Activated T-cell treated with anti-CD3 and anti-CD28 coated beads for 48 hours (primary cell): ENCODE measurements at places on chromosomes 16 and 17.

DNA sequence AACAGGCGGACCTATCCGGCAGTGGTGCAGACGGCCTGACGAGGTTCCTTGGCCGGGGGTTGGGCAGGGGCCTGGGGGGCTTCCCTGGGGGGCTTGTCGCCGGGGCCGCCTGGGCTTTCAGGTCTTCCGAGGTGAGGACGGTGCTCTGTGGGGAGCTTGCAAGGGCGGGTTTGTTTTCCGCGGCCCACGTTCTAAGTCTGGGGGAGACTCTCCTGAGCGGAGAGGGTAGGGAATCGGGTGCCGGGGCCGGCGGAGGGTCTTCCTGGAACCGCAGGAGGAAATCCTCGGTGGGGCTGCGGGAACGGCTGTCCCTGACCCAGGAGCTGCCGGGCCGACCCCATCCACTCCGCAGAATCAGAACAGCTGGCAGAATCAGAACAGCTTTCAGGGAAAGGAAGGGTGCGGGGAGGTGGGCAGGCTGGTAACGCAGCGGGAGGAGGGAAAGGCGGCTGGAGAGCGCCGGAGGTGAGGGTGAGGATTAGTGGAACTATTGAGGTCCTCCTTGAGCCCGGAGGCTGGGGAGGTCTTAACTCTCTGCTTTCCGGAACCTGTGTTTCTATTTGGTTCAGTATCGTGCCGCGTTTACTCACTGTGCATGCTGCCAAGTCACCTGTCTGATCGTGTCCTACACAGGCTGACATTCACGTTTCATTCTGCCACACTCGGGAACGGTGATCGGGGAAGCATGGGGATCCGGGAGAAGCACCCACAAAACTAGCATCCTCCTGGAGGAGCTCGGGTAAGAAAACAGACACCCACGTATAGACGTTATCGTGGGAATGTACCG lies 28.9 kb downstream of the CPSF4L start:
- DNase-seq, result peak; percentile 26

DNA sequence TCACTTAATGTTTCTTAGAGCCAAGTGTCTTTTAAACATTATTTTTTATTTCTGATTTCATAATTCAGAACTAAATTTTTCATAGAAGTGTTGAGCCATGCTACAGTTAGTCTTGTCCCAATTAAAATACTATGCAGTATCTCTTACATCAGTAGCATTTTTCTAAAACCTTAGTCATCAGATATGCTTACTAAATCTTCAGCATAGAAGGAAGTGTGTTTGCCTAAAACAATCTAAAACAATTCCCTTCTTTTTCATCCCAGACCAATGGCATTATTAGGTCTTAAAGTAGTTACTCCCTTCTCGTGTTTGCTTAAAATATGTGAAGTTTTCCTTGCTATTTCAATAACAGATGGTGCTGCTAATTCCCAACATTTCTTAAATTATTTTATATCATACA lies 13.6 kb upstream of the BCAS3 start:
- DNase-seq, result no peak

- DNase-seq, result no peak
These were observed 19.3 kb downstream of the TRPV2 start for GRCh38 chr17:16434662-16435061.

- DNase-seq, result peak; percentile 31
These were observed 8.2 kb downstream of the NMRAL1 start for GRCh38 chr16:4465977-4466779.

GRCh38 chr16:48272837-48273421 lies 25.6 kb upstream of the ABCC11 start:
- no peak for DNase-seq

GRCh38 chr17:22600644-22601298 lies 908.4 kb downstream of the KCNJ18 start:
- no peak for DNase-seq

DNA sequence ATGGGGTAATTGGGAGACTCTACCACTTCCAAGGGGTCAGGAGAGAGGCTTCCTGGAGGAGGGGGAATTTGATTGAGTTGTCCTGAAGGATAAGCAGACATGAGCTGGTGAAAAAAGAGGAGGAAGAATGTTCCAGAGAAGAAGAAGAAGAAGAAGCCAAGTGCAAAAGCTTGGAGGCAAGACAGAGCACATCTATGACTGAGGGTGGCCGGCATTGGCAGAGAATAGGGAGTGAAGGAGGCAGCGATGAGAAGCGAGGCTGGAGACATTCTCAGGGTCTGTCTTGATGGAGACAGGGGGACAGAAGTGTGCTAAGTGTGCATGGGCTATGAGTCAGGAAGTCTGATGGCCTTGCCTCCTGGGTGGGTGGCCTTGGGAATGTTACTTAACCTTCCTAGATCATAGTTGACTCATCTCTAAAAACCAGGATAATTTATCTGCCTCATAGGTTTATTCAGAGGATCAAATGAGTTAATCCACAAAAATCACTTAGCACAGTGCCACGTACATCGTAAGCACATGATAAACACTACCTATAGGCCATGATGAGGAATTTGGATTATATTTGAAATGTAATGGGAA lies 171.7 kb downstream of the ABCC12 start:
- DNase-seq, result no peak

- no peak for DNase-seq
These were observed at the start of gene SYNGR3 for GRCh38 chr16:1989209-1990100. Gene SYNGR3 (plus strand): TSS chr16:1989970. CDS start chr16:1990103, 133 bp downstream.

DNA sequence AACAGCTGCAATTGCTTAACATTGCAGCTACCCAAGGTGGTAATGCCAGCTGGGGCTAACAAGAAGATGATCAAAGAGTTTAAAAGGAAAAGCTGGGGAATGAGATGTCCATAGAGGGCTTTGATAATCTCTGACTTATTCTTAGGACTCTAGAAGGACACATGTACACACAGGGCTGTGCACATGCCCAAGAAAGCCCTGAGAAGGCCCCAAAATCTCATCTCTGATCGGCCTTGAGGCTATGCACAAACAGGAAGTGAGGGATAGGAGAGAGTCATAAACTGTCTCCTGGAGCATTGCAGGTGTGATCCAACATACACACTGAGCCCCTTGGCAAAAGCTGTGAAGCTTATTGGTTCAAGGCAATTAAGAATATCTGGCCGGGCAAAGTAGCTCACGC lies 17.2 kb upstream of the RABEP1 start:
- no peak for DNase-seq

DNA sequence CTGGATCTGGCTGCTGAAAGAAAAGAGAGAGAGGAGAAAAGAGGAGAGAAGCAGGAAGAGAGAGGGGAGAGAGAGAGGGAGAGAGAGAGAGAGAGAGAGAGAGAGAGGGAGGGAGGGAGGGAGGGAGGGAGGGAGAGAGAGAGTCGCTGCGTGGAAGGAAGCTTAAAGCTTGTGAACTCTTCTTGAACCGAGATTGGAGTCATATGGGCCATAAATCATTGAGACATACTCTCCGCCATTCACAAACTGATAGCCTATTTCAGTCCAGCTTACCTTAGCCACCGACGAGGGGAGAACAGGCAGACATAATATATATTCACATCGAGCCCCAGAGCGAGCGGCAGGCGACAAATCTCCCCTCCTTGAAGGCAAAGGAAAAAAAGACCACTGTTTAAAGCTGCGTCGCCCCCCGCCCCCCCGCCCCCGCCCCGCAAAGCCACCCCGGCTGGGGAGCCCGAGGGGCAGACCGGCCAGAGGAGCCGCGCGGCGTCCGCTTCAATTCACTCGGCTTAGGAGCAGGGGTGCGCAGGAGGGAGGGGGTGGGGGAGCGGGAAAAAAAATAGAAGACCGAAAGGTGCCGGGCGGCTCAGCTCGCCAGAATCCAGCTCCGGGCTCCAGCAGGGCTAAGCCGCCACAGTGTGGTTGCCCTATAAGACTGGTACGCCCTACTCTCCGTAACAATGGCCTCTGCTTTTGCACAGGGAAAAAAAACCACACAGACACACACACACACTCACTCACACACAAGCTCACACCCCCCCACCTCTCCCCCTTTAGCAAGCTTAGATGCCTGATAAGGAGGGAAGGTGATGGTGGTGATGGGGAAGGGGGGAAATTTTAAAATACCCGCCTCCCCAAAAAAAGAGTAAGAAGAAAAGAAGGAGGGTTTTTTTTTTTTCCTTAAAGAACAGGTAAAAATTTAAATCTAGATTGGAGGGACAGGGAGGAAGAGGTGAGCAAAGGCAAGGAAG lies 10.6 kb upstream of the HOXB2 start:
- no peak for DNase-seq

- DNase-seq, result no peak
These were observed 166.5 kb upstream of the PLCG2 start for GRCh38 chr16:81612351-81613163.

GRCh38 chr16:22887445-22887844 lies 73.5 kb downstream of the HS3ST2 start:
- no peak for DNase-seq
